ENCODE measurements at places on chromosomes 13 and 19.
A peak's percentile ranks its signal among the peaks of the same experiment; 100 is the strongest.

GRCh38 chr13:94544922-94545321 is 51.0 kb downstream of the TGDS start:
- no peak for DNase-seq

GRCh38 chr19:41753159-41753558 is 2.2 kb upstream of the CEACAM6 start:
- no peak for DNase-seq

GRCh38 chr19:42531313-42531712 is 3.0 kb upstream of the CEACAM1 start:
- no peak for DNase-seq

DNA sequence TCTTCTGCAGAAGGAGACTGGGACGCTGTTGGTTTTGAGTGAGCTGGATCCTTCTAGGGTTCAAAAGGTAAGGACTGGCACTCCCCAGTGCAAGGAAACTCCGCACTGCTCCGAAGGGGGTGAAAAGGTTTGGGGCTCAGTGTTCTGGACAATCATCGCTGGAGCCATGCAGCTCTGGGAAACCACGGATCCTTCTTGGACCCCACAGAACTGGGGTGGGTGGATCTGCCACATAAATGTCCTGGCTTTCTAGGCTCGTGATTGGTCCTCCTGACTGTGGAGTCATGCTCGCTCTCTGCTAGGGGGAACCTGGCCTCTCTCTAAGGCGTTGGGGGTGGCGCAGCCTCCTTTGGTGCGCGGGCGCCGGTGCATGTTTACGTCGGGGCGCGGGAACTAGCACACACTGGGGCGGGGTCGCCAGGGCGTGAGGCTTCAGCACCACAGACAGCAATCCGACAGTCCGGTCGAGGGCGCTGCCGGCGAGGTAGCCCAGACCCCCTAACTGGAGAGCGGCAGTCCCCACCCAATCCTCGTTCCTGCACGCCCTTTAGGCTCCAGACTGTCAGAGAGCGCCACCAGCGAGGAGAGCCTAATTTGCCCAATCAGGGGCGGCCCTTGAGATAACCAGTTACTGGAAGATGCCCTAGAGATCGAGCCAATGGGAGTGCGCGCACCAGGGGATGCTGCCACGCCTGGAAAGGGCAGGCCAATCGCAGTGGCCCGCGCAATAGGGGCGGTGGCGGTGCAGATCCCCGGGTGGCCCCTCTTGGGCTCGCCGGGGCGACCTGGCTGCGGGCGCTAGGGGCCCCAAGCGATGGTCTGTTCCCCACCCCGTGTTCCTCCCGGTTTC is 913 bp upstream of the ELAVL3 start:
- DNase-seq, result peak; percentile 55

DNA sequence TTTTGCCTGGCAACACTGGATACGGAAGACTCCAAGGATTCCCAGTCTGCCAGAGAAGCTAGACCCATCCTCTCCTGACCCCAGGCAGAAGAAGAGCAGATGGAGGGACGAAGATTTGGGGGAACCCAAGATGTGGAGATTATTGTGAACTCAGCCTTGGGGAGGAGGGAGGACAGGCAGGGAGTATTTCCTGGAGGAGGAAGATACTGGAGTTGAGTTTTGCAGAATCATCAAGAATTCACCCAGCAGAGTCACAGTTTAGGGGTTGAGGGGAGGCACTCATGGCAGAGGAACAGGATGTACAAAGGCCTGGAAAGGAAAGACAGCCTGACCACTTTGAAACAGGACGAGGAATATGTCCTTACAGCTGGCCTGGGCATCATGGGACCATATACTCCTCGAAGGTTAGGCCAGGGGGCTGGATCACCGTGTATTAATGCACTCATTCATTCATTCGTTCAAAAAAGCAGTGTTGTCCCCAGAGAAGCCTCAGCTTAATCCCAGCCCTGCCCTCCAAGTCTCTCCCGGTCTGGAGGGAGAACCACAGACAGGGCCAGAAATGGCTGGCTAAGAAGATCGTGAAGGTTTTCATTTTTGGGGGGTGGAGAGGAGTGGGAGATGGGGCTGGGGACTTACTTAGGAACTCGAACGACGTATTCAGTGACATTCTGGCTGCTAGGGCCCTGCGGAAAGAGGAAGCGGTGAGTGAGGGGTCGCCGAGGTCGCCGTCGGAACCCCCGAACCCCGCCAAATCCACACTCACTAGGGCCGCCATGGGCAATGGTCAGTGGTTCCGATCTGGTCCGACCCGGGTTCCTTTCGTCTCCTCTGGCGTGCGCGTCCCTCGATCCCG is 517 bp downstream of the GTF2F1 start:
- no peak for DNase-seq

- DNase-seq, result no peak
Observed at GRCh38 chr19:48815870-48816501, 5.2 kb upstream of the BCAT2 start.

All from NCI-H1048 (cell line).